ENCODE measurements at places on chromosomes 12 and 14.

DNA sequence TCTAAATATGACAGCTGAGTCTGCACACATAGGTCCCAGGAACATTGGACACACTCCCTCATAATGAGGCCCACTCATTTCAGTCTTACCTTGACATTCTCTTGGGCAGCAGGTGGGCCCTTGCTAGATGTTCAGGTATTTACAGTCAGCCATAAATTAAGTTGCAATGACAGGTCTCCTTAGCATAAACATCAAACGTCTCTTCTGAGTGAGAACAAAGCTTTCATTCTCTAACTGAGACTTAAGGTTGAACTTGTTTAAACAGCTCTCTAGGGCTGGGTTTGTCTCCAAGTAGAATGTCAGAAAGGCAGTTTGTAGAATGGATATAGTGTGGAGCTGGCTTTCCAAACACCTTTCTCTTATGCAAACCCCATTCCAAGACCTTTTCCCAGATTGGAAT lies 10.3 kb downstream of the ACVR1B start:
- no peak for DNase-seq

DNA sequence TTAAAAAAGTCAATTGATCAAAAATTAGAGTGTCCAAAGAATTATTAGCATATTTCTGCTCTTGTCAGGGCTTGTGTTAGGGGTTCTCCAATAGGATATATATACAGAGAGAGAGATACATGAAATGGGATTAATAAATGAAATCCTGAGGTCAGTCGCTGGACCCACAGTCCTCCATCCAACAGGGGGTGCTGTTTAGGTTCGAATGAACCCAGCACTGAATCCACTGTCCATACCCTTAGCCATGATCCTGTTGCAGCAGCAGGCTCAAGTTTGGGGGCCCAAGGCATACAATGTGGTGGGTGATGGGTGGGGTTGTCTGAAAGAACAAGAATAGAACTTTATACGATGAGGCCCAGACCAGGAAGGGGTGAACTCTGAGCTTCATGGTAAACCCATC lies 780 bp upstream of the MYO1H start:
- DNase-seq = peak; percentile 12

DNA sequence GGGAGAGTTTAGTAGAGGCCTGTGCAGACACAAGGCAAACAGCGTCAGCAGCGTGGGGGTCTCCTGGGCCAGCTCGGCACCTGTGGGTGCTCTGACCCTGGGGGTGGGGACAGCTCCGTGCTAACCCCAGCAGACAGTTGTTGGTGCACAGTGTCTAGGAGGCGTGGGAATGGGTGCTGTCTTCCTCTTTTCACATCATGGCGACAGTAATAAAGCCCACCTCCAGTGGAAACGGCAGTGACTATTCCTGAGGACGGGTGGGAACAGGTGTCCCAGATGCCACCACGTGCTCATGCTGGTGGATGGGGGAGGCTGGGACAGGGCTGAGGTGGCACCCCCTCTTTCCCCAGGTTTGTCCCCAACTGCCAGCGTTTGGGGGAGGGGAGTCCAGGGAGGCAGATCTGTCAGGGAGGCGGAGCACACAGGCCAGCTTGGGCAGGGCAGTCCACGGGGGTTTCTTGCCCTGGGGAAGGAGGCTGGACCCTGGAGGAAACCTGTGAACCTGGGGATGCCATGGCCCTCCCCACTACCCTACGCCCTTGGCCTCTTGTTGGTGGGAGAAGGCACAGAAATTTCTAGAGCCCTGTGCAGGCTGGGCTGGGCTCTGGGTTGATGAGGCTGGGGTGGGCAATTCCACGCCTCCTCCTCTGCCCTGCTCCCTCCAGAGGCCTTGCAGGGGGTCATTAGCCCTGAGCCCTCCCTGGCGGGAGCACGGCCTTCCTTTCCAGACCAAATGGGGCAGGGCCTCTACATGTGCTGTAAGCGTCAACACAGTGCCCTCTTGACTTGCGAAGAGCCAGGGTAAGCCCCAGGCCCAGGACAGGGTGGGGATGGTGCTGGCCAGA lies 3.8 kb downstream of the ZBTB42 start:
- no peak for DNase-seq

GRCh38 chr14:89588840-89589296 lies 171.8 kb upstream of the FOXN3 start:
- no peak for DNase-seq

DNA sequence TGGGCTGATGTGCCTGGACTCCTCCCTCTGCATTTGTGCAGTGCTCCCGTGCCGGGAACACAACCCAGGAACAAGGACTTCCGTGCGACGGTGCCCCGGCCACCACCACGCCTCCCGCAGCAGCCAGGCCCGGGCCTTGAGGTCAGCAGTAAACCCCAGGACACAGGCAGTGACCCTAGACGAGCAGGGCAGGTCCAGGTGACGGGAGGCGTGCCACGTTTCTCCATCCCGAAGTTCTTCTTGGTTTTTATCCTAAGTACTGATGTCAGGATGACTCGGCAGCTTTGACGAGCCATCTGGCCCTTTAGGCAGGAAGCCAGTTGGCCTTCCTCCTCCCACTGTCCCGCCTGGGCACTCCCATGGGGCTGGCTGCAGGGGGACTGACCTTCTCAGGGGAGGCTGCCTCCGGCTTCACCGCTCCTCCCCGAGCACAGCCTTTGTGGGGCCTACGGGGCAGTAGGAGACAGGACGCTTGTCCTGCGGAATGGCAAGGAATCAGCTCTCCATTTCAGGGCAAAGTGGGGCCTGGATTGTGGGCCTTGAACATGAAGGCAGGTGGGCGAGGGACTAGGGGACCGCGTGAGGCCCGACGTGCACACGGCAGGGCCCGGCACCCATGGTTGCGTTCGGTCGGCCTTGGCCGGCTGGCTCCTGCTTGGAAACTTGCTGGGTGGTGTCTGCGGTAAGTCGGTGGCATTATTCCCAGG lies 94.1 kb downstream of the FBXL14 start:
- no peak for DNase-seq

GRCh38 chr14:54695196-54695595 lies 128.3 kb downstream of the SAMD4A start:
- no peak for DNase-seq

GRCh38 chr12:121255433-121255832 lies 41.1 kb downstream of the CAMKK2 start:
- peak; percentile 20 for DNase-seq
